ENCODE measurements at places on chromosomes 6 and 20. TPM values are rescaled to one million over a fixed set of nuclear protein-coding genes. Genes with fewer than 3 reads are reported as not detected.

SPATS1 gene
- not detected for total RNA-seq

GGTLC1 gene
- not detected for total RNA-seq

C6orf118 gene
- total RNA-seq: not detected

TMEM244 gene
- total RNA-seq: 0.28 TPM

EFCAB8 gene
- not detected for total RNA-seq

DNA sequence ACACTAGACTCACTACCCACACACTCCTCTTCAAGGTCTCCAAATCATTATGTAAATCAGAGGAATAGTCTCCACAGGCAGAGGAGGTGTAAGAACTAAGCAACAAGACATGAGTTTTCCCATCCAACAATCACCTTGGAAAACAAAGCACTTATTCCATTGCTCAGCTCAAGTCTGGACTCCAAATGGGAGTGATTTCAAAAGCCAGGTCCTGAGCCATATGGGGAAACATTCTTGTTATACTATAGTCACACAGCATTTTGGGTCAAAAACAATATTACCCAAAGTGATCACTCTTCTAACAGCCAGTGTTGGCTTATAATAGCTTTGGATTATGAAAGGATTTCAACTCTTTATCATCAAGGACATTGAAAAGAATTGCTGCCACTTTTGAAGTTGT, 3.6 kb upstream of the PRPH2 start:
- DNase-seq: no peak
- no peak overlapping the region for H3K27ac ChIP-seq
- 0 out of 2 replicates have a peak overlapping the region, but pooled peaks have one; percentile 43 for H3K4me3 ChIP-seq
- H3K27me3 ChIP-seq: no peaks in the 10 kb centered on the region

GRCh38 chr6:82408952-82409431, 45.4 kb downstream of the TPBG start:
- H3K4me1 ChIP-seq: peaks cover 9% of the 10 kb centered on the region
- DNase-seq: peak; percentile 88
- no peaks in the 10 kb centered on the region for H3K36me3 ChIP-seq
- no peak overlapping the region for H3K4me3 ChIP-seq

DNA sequence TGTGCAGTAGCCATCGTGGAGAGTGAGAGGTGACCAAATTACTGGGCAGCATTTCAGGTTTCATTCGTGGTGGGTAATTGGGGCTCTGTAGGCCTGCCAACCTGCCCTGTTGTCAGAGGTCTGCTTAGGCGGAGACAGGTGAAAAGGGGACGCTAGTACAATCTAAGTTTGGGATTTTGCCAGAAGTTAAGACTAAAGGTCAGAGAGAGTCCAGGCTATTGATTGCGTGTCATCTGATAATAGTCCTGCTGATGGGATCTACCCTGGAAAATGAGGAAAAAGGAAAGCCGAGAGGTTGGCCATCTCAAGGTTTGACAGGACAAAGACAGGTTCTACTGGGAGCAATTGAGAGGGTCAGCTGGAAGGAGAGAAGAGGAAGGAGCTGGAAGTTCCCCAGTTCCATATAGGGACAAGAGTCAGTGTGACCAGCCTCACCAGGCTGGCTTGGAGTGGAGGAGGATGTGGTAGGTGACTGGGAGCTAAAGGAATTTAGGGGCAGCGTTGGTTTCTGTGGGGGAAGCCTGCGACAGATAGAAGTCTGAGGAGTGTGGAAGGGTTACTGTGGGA, 10.9 kb downstream of the ARFGEF2 start:
- peaks cover 21% of the 10 kb centered on the region for H3K4me1 ChIP-seq
- no peak overlapping the region for H3K4me3 ChIP-seq
- H3K27ac ChIP-seq: no peak overlapping the region
- H3K36me3 ChIP-seq: no peaks in the 10 kb centered on the region
- peak; percentile 44 for DNase-seq

DNA sequence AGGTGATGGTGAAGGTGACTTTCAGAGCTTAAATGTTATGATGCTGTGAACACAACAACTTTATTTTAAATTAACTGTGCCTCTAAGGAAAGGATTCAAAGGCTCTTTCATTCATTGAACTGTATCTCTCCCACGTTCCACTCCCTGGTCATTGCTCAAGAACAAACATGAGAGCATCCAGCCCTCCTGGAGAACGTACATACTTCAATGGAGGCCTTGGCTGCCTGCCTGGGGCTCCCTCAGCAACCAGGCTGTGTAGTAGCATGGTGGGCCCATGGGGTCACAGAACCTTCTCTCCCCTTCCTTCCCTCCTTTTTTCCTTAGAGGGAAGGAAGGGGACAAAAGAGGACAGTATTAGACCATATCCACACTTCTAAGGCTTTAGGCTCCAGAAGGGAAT, 234.3 kb downstream of the CDC5L start:
- no peak overlapping the region for H3K4me3 ChIP-seq
- H3K4me1 ChIP-seq: no peaks in the 10 kb centered on the region
- H3K27me3 ChIP-seq: peaks cover 47% of the 10 kb centered on the region
- no peak overlapping the region for H3K27ac ChIP-seq
- no peak for DNase-seq

- H3K27me3 ChIP-seq: no peaks in the 10 kb centered on the region
- no peak overlapping the region for H3K27ac ChIP-seq
- DNase-seq: no peak
- H3K4me3 ChIP-seq: no peak overlapping the region
Measured at GRCh38 chr20:43900121-43900466, 14.6 kb upstream of the TOX2 start.

DNA sequence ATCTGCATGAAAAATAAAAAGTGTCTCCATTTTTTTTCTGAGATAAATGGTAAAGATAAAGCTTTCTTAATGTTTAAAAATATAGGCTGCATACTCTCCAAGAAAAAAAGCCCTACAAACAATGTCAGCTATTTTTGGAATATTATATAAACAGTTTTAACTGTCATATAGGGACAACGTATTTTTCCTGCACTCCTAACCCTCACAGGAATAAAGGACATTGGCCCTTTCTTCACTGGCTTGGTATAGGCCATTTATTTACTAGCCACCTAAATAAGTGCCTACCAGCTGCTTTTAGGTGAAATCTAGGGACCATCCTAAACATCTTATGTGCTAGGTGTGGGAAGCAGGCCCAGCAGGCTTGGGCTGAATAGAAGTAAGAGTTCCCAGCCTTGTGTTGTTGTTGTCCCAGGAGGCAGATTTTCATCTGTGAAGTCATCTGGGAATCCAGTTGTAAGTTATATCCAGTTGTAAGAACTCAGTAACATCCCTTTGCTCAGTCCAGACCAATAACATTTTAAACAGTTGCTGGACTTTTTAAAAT, 21.3 kb downstream of the FOXO3 start:
- H3K4me1 ChIP-seq: peaks cover 50% of the 10 kb centered on the region
- DNase-seq: peak; percentile 30
- H3K4me3 ChIP-seq: no peak overlapping the region
- no peaks in the 10 kb centered on the region for H3K27me3 ChIP-seq

GRCh38 chr6:53437557-53438202, 88.9 kb upstream of the ELOVL5 start:
- H3K4me1 ChIP-seq: peaks cover 10% of the 10 kb centered on the region
- H3K27ac ChIP-seq: no peak overlapping the region
- DNase-seq: peak; percentile 91
- no peak overlapping the region for H3K4me3 ChIP-seq
- no peaks in the 10 kb centered on the region for H3K36me3 ChIP-seq

GRCh38 chr6:9527679-9528286, 887.1 kb downstream of the TFAP2A start:
- H3K36me3 ChIP-seq: no peaks in the 10 kb centered on the region
- H3K4me1 ChIP-seq: no peaks in the 10 kb centered on the region
- H3K4me3 ChIP-seq: no peak overlapping the region
- no peaks in the 10 kb centered on the region for H3K27me3 ChIP-seq
- DNase-seq: no peak
